ENCODE measurements at places on chromosomes 7 and 10.
A peak's percentile ranks its signal among the peaks of the same experiment; 100 is the strongest.

DNA sequence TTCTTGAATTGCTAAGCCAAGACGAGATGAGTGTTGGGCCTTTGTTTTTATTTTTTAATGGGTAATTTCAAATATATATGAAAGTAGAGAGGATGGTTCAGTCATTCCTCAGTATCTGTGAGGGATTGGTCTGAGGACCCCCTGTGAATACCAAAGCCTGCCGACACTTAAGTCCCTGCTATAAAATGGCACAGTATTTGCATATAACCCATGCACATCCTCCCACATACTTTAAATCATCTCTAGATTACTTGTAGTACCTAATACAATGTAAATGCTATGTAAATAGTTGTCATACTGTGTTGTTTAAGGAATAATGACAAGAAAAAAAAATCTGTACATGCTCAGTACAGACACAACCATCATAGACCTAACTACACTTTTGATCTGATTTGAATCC is 73.4 kb downstream of the NOD1 start:
- no peak for DNase-seq

DNA sequence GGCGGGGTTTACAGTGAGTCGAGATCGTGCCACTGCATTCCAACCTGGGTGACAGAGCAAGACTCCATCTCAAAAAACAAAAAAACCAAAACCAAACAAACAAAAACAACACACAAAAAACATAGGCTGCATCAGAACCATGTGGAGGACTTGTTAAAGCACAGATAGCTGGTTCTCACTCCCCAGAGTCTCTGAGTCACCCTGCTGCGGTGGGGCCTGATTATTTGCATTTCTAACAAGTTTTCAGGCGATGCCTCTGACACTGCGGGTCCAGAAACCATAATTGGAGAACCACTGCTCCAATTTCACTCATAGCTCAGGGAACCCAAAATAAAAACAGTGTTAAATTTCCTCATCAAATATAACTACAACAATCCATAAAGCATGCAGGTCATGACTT is 816.7 kb downstream of the MAGI2 start:
- DNase-seq: no peak

DNA sequence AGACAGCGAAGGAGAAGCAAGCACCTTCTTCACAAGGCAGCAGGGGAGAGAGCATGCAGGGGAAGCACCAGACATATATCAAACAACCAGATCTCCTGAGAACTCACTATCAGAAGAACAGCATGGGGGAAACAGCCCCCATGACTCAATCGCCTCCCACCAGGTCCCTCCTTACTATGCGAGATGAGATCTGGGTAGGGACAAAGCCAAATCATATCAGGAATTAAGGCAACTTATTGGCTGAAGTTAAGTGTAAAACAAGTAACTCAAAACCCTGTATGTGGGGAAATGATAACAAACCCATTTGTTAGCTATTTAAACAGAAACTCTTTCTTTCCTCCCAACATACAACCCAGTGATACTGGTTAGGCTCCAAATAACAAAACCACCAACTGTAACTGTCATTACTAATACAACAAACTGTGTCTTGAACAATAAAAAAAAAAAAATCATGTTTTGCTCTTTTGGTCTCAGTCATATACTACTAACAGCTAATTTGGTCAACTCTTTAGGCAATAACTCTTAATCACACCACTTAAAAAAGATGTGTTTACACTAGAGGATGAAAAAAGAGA is 57.8 kb downstream of the MINDY3 start:
- no peak for DNase-seq

GRCh38 chr10:49140304-49141177 is 6.7 kb upstream of the FAM170B start:
- no peak for DNase-seq

DNA sequence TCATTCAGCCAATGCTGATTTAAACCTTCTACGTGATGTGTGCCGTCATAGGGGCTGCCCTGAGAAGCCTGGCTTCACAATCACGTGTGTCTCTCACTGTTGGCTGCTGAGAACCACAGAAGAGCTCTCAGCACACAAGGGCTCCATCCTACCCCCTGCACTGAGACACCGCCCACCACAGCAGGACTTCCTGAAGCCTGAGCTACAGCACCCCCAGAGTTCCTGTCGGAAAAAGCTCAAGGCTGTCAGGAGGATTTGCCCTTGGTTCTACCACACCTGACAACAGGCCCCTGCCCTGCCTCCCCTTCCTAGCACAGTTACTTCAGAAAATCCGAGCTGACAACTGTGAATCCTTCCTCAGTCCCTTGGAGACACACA is 191.9 kb downstream of the MAD1L1 start:
- no peak for DNase-seq

GRCh38 chr10:79351332-79351731 is 4.1 kb downstream of the PPIF start:
- DNase-seq: no peak

- DNase-seq: peak; percentile 72
Measured at GRCh38 chr10:113961182-113962031, 82.3 kb upstream of the ADRB1 start.

- no peak for DNase-seq
Measured at GRCh38 chr7:147380926-147381325, 1209.6 kb upstream of the C7orf33 start.

Measured in MV-4-11 (cell line).